ENCODE measurements at places on chromosomes 16 and 17.

DNA sequence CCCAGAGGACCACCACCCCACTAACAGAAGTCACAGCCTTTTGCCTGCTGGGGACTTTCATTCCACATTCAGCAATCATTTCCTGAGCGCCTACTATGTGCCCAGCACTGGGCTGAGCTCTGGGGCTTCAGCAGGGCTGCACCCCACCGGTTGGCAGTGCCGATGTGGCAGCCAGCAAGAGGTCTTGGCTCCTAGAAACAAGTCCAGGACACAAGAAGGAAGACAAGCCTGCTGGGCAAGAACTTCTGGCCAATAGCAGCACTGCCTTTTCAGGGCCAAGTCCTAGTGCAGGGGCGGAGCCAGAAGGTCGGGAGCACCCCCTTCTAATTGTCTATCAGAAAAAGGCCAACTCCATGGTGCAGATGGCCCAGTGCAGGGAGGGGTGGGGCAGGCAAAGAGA lies 13.0 kb upstream of the HOXB9 start:
- DNase-seq, result no peak

GRCh38 chr17:57862694-57863667 lies 13.1 kb upstream of the MRPS23 start:
- peak; percentile 74 for DNase-seq

DNA sequence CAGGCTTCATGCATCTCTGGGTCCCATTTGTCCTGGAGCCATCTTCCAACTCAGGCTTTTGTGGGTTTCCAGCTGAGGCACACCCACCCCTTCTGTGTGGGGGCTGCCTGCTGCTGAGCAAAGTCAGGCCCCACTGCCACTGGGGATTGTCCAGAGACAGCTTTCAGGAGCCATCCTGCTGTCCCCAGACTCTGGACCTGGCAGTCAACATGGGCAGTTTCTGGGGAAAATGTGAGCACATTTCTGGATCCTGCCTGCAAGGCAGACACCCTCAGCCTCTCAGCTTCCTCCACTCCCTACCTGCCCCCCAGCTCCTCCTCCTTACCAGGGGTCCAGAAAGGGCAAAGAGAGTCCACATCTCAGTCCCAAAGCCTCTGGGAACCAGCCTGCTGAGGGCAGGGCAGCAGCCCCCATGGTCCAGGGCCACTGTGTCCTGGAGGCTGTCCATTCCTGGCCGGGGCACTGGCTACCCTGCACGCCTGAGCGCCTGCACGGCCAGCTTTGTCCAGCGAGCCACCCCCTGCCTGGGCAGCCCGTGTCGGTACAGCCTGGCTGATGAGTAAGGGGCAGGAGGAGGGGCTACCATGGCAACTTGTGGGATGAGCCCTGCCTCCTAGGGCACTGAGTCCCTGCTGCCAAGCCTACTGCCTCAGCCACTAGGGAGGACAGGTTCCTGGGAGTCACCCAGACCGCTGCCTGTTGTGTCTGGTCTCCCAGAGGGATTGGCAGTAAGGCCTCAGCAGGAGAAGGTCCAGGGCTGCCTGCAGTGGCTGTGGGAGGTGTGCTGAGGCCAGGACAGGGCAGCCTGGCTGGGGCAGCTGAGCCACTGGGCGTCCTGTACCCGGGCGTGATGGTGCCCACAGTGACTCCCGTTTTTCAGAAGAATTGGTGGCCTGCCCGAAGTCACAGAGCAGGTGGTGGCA lies at the start of gene SLC47A2:
TSS of gene SLC47A2 (minus strand) at position 477 of the 923 bp plus-strand sequence. CDS start at position 448, 29 bp downstream.
- peak; percentile 8 for DNase-seq

DNA sequence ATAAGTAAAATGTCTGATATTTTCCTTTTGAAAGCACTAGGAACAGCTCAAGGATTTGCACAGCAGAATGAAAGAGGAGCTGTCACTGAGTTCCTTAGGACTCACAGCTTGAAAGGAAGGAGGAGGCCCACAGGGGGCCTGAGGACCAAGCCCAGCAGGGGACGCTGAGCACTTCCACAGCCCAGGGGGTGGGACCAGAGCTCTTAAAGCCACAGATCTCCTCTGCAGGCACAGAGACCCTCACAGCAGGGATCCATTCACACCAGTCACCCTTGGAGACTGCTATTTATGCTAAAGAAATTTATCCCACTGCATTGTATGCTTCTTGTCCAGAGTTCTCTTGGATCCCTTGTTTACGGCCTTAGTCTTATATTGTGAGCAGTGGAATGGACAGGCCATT lies 253.3 kb downstream of the STX8 start:
- DNase-seq, result no peak

GRCh38 chr17:39863244-39863917 lies 731 bp downstream of the IKZF3 start:
- DNase-seq, result no peak

- DNase-seq, result peak; percentile 61
These were observed 662 bp downstream of the WIPF2 start for GRCh38 chr17:40219594-40220338.

DNA sequence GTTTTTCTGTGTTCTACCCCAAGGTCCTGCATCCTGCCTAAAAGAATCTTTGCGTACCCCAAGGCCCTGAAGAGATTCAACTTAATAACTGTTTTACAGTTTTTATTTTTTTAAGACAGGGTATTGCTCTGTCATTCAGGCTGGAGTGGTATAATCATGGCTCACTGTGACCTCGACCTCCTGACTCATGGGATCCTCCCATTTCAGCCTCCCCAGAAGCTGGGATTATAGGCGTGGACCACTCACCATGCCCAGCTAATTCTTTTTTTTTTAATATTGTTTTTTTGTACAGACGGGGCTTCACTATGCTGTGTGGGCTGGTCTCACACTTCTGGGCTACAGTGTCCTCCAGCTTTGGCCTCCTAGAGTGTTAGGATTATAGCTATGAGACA lies 9.3 kb upstream of the FAAP100 start:
- DNase-seq, result no peak

GRCh38 chr16:56915336-56916119 lies 16.4 kb upstream of the HERPUD1 start:
- no peak for DNase-seq

- no peak for DNase-seq
These were observed 193.0 kb downstream of the IRF8 start for GRCh38 chr16:86091976-86092375.

GRCh38 chr16:80366023-80366422 lies 174.8 kb upstream of the DYNLRB2 start:
- no peak for DNase-seq

DNA sequence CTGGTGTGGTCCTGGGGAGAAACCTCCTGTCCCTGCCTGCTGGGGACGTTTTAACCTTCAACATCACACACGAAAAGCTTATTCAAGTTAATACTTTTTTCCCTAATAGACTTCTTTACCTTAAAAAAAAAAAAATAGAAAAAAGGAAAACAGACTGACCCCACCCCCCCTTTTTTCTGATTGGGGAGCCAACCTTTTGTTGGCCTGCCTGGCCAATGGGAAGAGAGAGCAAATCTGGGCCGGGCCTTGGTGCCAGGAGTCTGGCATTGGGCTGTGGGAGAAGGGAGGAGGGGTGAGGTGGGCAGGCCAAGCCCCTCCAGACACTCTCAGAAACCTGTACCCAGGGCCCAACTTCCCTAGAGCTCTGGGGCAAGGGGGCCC lies 3.0 kb downstream of the CBX8 start:
- DNase-seq, result no peak

GRCh38 chr17:31007695-31008373 lies 37.0 kb downstream of the RNF135 start:
- peak; percentile 68 for DNase-seq

- no peak for DNase-seq
These were observed 62.7 kb downstream of the SEC14L1 start for GRCh38 chr17:77203436-77203835.

- DNase-seq, result no peak
These were observed 849 bp downstream of the CAPN15 start for GRCh38 chr16:528111-529011.

GRCh38 chr16:79564671-79565107 lies 35.8 kb downstream of the MAF start:
- DNase-seq, result no peak

DNA sequence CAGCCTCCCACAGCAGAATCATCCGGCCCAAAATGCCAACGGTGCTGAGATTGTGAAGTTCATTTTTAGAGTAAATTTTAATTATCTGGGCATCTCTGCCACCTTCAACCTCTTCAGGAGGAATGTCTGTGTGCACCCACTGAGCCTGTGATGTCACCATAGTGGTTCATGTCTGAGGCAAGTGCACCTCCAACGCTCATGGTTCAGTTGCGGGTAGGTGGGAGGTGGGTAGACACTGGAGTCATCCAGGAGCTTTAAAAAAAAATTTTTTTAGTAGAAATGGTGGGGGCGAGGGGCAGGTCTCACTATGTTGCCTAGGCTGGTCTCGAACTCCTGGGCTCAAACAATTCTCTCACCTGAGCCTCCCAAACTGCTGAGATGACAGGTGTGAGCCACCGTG lies 1.9 kb downstream of the FLYWCH1 start:
- DNase-seq, result no peak

Data from midbrain (tissue), 1 donor.